ENCODE measurements at places on chromosomes 7 and 10.

DNA sequence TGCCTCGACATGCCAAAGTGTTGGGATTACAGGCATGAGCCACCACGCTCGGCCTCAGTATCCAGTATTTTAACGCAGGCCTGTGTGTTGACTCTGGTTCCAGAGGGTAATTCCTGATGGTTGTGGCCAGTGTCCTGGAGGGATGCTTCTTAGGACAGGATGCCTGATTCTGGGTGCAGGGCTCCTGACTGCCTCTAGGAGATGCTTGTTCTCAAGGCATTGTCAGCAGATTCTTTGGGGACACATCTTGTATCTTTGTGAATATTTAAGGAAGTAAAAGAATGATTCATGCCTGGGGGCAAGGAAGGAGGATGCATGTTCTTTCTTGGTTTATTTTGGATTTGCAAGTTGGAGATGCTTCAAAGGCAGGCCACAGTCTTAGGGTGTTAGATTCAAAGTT is 2.2 kb downstream of the ZDHHC4 start:
- no peak for DNase-seq

- DNase-seq, result no peak
These were observed 42.7 kb downstream of the ARHGAP12 start for GRCh38 chr10:31885971-31886370.

GRCh38 chr7:137962875-137963507 is 38.9 kb downstream of the CREB3L2 start:
- DNase-seq, result no peak

- no peak for DNase-seq
These were observed 37.6 kb upstream of the GPR22 start for GRCh38 chr7:107432261-107432660.

DNA sequence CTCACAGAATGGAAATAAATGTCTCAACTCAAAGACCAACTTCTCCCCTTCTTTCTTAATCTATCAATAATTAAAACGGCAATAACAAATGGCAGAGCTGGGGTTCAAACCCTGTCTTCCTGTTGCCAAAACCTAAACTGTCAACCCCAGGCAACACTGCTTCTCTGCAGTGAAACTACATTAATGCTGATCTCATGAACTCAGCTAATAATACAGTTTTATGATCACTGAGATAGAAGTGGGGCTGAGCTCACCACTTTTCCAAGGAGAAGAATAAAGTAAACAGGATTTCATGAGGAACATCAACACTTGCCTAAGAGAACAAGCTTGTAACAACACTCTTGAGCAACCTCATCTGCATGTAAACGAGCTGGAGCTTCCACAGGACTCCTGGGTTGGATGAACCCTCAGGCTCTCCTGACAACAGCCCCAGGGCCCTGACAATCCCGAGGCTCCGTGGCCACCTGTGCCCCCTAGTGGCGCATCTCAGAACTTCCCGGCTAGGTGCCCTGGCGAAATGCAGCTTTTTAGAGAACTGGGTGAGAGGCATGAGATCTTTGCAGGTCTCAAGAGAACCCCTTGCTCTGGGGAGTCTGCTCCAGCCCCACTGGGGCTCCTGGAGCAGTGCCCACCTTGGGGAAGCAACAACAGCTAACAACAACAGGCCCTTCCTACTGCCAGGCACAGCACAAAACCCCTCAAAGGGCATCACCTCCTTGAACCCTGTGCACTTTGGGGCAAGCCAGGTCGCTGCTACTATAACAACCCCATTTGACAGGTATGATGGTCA is 169.3 kb downstream of the SH3PXD2A start:
- peak; percentile 86 for DNase-seq

DNA sequence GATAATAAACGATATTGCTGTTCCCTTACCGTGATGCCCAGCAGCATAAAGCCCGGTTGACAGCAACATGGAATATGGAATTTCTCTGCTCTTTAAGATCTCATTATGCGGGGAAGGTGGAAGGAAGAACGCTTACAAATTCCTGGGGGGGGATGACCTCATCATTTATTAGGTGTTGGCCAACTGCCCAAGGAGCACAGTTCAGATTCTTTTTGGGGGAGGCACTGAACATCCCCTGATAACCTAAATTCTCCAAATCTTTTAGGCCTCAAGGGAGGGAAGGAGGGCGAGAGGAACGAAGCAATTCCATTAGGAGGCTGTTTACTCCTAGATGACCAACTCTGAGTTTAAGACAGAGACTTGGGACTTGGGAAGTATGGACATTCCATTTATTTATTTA is 5.2 kb upstream of the COL26A1 start:
- DNase-seq, result no peak

DNA sequence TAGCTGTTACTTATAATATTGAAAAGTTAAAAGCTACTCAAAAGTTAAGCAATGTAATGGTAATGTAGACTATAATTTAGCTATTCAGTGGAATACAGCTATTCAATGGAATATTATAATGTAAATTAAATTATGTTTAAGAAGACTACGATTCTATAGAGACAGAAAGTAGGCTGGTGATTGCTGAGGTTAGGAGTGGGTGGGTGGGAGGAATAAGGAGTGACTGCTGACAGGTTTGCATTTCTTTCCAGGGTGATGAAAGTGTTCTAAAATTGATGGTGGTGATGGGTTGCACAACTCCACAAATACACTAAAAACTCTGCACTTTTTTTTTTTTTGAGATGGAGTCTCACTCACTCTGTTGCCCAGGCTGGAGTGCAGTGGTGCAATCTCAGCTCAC is 21.4 kb downstream of the DENND2A start:
- no peak for DNase-seq

DNA sequence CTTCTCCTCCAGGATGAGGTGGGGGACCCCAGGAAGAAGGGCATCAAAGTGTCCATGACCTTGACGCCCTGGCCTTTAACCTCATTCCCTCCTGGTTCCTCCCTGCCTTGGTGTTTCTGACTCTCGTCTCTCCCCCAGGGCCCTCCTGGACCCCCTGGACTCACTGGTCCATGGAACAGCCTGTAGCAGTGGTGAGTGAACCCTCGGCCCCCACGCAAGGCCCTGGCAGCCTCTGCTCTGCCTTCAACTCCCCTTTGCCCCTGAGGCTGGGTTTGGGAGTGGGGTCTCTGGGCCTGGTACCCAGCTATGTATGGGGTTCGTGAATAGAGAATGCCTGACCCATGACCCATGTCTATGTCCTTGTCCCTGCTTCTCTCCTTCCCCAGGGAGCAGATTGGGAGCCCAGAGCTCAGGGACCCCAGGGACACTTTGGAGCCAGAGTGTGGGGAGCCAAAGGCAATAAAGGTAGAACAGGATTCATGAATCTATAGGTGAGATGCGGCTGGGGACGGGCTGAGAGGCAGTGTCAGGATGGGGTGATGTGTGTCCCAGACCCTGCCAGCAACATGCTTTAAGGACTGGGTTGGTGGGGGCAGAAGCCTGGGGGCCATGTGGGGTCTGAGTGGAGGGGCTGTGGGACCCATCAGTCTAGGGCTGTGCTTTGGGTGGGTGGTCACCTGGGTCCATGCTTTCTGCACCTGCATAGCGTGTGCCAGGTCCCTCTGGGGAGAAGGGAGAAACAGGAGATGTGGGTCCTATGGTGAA is 18.4 kb upstream of the VOPP1 start:
- no peak for DNase-seq

- DNase-seq, result no peak
These were observed 923 bp upstream of the FGL2 start for GRCh38 chr7:77200542-77200941.

GRCh38 chr7:73708961-73709549 is 10.4 kb downstream of the STX1A start:
- no peak for DNase-seq

DNA sequence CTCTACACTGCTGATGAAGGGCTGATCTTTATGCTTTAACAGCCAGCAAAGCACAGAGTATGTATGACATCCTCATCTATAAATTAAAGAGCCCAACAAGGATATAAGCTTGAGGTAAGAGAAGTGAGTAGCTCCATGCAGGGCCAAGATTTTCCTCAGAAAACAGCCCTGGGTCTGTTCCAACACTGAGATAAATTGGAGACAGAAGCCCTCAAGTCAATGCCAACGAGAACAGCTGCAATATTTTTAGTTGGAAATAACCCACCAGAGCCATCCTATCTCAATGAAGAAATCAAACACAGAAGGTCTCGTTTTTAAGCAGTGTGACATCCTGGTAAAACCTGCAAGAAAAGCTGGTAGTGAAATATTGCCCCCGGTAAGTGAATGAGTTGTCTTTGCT is 297.0 kb upstream of the AUTS2 start:
- no peak for DNase-seq

GRCh38 chr7:38190011-38190410 is 12.0 kb downstream of the STARD3NL start:
- DNase-seq, result no peak

DNA sequence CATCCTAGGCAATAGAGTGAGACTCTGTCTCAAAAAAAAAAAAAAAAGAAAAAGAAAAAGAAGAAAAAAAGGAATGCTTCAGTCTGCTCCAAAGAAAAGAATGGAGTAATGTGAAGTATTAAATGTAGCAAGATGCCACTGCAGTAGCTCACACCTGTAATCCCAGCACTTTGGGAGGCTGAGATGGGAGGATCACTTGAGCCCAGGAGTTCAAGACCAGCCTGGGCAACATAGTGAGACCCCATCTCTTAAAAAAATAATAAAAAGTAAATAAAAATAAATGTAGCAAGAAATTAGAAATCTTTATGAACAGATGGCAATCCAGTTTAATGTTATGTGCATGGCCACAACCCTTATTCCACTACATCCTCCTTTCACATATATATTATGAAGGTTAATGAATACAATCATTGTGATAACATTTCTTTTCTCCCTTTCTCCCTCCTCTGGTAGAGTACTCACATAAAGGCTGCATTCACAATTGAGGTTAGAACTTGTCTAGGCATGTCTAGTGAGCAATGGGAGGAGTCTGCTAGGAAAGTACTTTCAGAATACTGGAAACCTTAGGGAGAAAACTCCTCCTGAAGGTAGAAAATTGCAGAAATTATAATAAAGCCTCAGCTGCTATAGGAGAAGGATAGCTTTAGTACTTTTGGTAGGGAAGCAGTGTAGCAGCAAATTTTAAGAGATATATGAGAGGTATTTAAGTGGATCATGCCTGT is 20.4 kb downstream of the KLLN start:
- no peak for DNase-seq

- DNase-seq, result no peak
These were observed 180.2 kb upstream of the FAM3C start for GRCh38 chr7:121576148-121576917.

DNA sequence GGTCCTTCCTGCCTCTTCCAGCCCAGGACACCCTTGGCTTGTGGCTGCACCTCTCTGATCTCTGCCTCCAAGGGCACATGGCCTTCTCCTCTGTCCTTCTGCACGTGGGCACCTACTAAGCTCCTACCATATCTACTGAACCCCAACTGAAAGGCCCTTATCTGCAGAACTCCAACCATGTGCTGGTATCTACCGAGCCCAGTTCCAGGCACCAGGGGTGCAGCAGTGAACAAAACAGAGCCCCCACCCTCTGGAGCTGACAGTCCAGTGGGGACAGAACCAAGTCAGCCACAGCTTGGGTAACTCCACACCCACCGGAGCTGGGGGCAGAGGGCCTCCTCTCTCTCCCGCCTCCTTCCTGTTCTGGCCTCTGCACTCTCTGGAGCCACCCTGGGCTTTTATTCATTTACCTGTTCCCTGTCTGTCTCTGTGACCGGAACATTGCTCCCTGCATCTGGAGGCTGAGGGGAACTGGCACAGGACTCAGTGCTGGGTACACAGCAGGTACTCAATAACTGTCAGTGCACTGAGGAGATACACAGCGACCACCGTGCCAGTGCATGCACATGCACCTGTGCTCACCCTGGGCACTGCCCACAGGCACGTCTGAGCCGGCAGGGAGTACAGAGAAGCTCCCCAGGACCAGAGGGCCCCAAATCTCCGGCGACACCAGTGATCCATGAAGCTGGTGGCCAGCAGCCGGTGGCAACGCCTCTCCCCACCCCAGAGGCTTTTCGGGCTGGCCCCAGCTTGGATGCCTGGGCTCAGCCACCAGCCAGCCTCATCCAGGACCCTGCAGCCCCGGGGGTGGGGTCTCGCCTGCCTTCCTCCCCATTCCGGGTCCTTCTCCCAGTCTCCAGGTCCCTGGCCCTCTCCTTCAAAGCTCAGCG is 2.0 kb downstream of the MICALL2 start:
- DNase-seq, result no peak

- no peak for DNase-seq
These were observed 158.1 kb downstream of the CCDC3 start for GRCh38 chr10:12843296-12843945.

GRCh38 chr10:31836569-31837406 is 91.8 kb downstream of the ARHGAP12 start:
- no peak for DNase-seq

GRCh38 chr10:9254353-9254752 is 1199.9 kb downstream of the GATA3 start:
- no peak for DNase-seq

DNA sequence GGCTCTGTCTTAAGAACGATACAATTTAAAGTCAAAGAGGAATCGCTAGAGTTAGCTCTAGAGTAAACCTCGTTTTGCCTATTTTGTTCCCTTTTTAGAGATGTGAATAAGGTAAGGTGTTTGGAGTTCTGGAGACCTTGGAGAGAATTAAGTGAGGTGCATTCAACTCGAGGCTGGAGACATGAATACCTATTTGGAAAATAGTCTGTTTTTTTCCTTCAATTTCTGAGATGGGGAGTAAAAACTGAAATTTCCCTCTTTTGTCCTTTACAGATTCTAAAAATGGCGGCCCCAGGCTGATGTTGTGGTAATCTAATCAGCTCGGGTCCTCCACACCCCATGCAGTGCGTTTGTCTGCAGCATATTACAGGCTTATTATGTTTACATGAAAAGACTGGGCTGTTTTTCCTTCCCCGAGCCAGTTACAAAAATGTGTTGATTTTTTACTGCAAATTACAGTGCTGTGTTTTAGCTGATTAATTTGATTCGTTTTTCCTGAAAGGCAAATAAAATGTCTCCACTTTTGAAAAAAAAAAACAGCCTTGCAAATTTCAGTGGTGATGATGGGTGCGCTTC is 1.5 kb downstream of the KMT2E start:
- no peak for DNase-seq
